ENCODE measurements at places on chromosomes 3 and 15.

DNA sequence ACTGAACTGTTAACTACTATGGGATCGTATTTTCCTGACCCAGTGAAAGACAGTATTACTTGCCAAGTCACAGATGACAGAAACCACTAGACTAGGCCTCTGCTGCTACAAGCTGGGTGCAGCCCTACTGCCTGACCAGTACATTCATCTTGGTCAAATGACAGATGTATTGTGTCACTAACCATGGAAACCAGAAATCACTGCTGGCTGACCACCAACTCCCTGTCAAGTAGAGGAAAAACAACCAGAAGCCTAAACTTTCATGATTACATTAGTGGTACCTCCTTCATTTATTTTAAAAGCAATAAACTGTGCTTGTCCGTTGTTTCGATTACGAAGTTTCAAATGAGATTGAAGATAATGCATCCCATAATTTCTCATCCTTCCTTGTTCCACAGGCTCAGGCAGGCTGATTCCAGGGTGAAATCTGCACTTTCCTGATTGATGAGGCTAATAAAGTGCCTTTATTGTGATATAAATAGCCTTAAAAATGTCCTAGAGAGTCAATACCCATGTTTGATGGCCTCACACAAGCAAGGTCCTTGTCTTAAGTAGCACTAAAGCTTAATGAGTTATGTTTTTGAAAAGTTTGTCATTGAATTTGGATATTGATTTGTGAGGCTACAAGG, 309.7 kb downstream of the LSAMP start:
- peak; percentile 37 for DNase-seq

DNA sequence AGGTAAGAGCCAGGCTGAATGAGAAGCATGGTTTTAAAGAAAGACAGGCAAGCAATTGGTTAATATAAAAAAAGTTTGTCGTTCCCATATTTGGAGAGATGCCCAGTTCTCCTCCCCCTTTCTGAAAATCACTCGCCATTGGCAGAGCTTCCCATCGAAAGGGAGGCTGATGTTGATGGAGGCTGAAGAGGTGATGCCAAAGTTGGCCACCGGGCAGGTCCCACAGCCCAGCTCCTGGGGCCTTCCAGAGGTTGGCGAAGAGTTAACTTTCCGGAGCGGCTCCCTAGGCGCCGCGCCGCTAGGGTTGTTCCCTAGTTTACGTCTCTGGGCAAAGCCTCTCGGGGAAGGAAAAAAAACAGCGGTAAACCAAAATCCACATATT, 793 bp downstream of the PCOLCE2 start:
- no peak for DNase-seq

- no peak for DNase-seq
These were observed 168.4 kb downstream of the WDR72 start for GRCh38 chr15:53591041-53591440.

GRCh38 chr15:101047301-101047781, 128.2 kb downstream of the LRRK1 start:
- no peak for DNase-seq

DNA sequence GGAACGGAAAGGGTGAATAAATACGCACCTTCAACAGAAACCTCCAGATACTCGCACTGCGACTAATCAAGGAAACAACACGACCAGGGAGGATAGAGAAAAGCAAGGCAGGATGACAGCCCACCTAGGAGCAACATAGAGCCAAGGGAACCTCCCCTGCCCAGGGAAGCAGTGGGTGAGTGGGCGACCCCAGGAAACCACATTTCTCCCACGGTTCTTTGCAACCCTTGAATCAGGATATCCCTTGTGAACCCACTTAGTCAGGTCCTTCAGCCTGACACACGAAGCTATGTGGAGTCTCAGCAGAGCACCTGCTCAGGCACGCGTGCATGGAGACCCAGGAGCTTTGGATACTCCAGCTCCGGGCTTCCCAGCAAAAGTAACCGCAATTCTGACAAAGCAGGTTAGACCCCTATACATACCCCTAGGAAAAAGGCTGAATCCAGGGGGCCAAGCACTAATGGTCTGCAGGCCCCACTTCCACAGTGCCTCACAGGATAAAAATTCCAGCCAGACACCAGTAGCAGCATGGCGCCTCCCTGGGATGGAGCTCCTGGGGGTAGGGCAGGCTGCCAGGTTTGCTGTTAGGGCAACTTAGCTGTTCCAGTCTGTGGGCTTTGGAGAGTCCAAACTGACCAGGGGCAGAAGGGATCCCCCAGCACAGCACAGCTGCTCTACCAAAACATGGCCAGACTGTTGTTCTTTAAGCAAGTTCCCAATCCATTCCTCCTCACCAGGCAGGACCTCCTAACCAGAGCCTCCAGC, 38.4 kb upstream of the PXYLP1 start:
- DNase-seq: no peak

GRCh38 chr15:63991706-63992105, 54.6 kb downstream of the DAPK2 start:
- no peak for DNase-seq

- no peak for DNase-seq
These were observed 557 bp downstream of the TFG start for GRCh38 chr3:100709842-100710260.

GRCh38 chr3:71994203-71994602, 209.3 kb upstream of the PROK2 start:
- no peak for DNase-seq

- no peak for DNase-seq
These were observed 35.2 kb downstream of the FNDC3B start for GRCh38 chr3:172074586-172074985.

GRCh38 chr3:71708476-71709105, 16.6 kb downstream of the EIF4E3 start:
- DNase-seq: peak; percentile 19

DNA sequence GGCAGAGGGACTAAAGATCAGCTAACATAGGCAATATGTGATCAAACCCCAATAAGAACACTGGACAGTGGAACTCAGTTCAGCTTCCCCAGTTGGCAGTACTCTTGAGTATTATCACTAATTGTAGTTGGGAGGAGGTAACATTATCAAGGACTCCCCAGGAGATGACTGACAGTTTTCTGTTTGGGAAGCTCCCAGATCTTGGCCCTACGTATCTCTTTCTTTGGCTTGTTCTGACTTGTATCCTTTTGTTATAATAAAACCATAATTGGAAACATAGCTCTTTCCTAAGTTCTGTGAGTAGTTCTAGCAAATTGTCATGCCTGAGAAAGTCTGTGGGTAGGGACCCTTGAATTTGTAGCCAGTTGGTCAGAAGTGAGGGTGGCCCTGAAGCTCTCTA, 316.4 kb downstream of the ZNF621 start:
- DNase-seq: no peak

GRCh38 chr3:11095932-11096265, 58.4 kb upstream of the HRH1 start:
- DNase-seq: no peak

DNA sequence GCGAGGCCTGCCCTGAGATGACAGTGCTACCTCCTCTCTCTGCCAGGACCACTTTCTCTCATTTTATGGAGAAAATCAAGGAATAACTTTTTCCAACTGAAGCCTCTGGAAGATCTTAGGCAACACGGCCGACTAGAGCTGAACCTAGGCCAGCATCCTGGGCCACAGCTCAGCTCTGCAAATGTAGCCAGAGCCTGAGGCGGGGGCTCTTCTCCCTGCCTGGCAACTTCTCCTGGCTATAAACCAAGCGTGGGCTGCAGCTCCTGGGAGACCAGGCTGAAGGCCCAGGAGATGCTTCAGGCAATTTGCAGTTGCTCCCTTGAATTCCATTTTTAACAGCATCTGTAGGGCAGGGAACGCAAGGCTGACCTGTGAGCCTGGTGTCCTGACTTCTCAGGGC, 74.9 kb downstream of the CEMIP start:
- peak; percentile 35 for DNase-seq

DNA sequence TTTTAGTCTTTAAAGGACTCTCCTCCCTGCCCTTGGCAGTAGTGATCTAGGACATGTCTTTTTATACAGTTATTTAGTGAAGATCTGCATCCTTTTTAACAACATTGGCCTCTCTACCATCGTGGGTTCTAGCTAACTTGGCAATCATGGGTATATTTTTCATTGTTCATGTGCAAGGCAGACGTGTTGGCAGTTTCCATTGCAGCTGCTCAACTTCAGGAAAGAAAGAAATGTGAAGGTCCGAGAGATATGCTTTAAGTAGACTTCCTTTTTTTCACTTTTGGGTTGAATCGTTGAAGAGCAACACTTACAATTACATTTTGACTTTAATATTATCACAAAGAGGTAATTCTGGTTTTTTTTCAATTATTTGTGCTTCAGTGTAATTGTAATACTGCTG, 172.6 kb downstream of the SATB1 start:
- DNase-seq: no peak

- no peak for DNase-seq
These were observed 313.9 kb downstream of the POLQ start for GRCh38 chr3:121231872-121232271.

DNA sequence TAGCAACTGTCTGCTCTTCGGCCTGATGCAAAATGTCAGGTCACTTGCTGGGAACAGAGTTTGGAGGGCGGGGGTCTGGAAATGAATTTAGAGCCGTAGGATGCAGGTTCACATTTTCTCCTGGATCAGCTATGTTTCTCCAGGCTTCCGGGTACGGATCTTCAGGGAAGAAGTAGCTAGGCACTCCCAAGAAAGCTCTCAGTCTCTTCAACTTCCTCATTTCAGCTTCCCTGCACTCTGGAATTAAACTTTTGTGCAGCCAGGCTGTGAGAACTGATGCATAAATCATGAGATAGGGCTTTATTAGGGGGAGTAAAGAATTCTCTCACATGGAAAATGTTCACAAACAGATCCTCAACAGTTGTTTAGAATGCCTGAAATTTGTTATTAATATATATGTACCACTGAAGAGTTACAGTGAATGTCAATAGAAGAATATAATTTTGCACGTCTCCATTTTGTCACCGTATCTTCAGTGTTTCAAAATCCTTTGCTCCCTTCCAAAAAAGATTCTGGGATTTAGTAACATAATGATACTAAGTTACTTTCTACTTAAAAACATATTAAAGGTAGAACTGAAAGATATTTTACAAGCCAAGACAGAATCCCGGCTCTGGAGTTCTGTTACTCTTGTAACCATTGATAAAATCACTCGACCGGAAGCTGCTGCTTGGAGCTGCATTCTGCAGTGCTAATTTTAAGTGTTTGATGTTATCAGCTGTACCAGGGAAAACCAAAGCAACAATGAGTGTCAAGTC, 178.5 kb upstream of the P2RY1 start:
- DNase-seq: no peak

GRCh38 chr3:127775398-127776109, 46.8 kb downstream of the MGLL start:
- no peak for DNase-seq

DNA sequence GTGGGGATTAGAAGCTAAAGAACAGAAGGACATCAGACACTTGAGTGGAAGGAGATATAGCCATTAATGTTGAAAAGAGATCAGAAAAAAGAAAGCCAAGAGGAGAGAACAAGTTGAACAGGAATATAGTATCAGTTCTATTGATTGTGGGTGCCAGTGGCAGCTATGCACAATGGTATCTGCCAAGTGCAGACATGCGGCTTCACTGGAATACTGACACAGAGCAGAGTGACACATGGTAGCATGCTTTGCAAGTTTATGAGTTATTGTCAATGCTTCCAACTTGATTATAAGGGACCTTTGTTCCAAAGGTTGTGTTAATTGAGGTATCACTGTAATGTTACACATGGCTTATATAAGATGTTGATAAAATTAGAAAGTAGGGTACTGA, 42.0 kb upstream of the TP63 start:
- DNase-seq: no peak

DNA sequence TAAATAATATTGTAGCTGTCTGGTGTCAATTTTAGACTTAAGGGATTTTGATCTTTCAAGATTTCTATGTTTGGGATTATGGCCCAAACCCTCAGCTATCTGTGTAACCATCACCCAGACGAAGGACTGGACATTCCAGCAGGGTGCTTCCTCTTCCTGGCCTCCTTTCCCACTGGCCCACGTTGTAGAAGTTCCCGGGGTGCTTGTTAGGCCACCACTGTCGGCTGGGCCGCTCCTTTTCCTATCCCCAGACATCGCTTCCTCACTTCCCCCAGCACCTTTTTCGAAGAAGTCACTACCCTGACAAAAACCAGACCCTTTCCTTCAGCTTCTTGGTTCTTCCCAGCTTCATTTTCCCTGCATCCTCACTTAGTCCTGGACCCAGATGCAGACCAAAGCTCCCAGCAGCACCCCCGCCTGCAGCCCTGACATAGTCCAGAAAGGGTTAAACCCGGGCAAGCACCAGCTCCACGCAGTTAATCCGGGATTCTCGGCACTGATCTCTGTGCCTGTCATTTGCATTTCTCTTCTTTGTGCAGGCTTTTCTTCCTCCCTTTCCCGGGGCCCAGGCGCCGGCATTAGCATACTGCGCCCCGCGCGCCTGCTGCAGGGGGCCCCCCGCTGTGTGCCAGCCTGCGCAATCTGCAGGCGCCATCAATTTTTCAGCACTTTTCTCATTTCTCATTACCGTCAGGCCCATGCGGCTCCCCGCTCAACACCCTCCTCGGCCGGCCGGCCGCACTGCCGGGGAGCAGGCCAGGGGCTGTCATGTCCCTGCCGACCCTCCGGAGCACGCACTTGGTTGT, 90.6 kb downstream of the ZNF621 start:
- peak; percentile 87 for DNase-seq

DNA sequence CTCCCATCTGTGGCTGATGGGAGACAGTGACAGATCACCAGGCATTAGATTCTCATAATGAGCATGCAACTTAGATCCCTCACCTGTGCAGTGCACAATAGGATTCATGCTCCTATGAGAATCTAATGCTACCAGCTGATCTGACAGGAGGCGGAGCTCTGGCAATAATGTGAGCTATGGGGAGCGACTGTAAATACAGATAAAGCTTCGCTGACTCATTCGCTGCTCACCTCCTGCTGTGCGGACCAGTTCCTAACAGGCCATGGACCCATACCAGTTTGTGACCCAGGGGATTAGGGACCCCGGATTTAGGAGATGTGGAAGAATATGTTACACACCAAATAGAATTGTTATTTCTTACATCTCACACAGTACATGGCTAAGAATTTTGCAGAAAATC, 6.7 kb downstream of the ARGFX start:
- no peak for DNase-seq

DNA sequence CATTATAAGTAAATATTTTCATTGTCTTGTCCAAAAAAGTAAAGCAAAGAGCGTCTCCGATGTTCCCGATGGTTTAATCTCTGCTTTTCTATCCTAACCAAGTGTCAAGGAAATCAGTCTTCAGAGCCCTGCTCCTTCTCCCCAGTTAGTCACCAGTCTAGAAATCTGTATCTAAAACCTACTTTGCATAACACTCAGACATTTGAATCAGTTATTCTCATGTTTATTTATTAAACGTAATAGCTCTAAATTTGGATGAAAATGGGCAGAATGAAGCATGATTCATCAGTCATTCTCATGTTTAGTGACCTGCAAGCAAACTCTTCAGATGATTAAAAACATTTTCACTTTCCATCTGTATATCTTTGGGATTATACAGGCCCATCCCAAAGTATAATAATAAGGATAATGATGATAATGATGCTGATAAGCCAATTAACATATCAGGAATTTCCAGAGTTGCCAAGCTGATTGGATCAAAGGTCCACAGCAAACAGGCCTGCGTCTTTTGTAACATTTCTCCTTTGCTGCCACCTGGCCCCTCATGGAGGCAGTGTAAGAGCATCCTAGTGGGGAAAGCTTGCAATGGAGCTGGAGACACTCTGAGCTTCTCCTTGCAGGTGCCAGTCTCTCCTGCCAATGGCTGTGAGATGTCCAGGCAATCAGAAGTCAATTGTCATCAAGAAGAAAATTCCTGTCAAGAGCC, 273.9 kb downstream of the IGSF11 start:
- DNase-seq: no peak

- no peak for DNase-seq
These were observed 40.5 kb downstream of the CCDC12 start for GRCh38 chr3:46935989-46936558.

GRCh38 chr3:186141790-186142189, 32.9 kb upstream of the ETV5 start:
- DNase-seq: no peak

All from posterior cingulate gyrus (tissue), 11 donors.